Activated T-helper 17 cell treated with anti-CD3 and anti-CD28 coated beads, Interleukin-2, amount 50 U/mL, for 72 hours (primary cell): ENCODE measurements at places on chromosomes 6 and 20. TPM values are rescaled to one million over a fixed set of nuclear protein-coding genes. Genes with fewer than 3 reads are reported as not detected.

DNA sequence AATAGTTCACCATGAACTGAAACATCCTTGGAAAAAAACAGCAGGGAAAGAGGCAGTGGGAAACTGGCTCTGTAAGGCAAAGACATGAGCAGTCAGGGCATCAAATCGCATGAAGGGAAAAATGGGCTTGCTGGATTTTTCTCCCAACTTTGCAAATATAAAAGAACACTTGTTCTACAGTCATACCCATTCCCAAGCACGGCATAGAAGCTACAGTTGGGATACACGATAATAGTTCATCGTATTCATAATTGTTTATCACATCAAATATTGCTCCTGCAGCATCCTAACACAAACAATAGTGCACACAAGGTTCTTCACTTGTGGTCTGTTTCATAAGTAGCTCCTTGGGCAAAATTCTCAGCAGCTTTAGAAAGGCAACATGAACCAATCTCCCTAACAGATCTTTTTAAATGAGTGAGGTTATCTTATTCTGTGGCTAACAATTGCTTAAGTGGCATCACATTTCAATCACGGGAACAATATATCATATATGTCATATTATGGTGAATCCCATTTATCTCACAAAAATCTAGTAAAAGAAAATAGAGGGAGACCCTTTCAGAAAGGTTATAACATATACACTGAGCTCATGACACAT is 243.9 kb downstream of the PKHD1 start:
- no peak for ATAC-seq

GRCh38 chr6:138404666-138405337 is 779 bp downstream of the HEBP2 start:
- ATAC-seq, result no peak

DNA sequence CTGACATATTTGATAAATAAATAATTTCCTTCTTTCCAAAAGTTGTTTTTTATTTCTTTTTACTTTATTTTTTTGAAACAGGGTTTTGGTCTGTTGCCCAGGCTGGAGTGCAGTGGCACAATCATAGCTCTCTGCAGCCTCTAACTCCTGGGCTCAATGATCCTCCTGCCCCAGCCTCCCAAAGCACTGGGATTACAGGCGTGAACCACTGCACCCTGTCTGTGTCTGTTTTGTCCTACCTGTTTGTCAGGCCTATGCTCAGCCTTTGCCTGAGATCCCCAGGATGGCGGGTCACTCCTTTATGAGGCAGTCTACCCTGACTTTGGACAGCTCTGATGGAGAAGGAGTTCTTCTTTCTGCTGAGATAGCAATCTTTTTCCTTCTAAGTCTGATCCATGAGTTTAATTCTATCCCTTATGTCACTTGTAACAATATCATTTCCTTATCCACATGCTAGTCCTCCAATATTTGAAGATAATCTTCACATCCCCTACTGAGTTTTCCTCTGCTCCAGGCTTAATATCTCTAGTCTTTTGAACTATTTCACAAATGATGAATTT is 14.4 kb upstream of the SLC16A10 start:
- ATAC-seq, result no peak

DNA sequence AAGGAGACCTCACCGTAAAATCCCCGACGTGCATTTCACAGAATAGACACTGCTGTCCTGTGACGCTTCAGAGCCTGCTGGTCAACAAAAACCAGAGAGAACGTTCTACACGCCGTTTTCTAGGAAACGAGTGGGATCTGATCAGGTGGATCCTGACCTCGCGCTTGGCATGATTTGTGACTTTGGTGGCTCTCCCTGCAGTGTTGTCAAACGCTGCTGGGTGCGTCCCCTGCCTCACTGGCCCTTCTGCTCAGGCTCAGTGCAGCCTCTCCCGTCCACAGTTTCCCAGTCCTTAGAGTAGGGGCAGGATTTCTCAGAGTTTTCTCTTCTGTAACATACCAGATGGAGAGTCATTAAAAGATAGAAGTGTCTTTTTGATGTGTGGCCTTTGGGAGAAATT is 27.6 kb upstream of the IRF4 start:
- no peak for ATAC-seq

Gene HLA-G
- 2.5 TPM for total RNA-seq

Gene PYGB
- total RNA-seq, result 27.0 TPM

Gene MUCL3
- total RNA-seq, result not detected

Gene RPS6KA2
- total RNA-seq, result 1.3 TPM
